Activated CD4-positive, alpha-beta T cell treated with anti-CD3 and anti-CD28 coated beads for 24 hours (primary cell): ENCODE measurements at places on chromosomes 2 and 18.

DNA sequence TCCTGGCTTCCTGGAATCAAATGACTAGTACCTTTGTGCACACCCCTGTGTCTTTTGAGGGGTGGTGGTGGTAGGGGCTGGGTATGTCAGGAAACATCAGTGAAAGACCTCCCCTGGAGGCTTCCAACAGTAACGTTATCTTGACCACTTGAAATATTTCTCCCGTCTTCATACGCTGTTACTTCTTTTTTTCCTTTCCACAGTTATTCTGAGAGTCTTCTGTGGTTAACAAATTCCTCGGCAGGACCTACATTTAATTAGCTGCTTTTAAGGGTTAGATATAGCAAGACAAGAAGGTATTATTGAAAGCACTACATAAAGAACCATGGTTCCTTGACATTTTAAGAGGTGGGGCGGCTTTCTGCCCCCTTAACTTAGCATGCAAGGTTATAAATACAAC lies 34.6 kb downstream of the UGP2 start:
- DNase-seq: no peak

DNA sequence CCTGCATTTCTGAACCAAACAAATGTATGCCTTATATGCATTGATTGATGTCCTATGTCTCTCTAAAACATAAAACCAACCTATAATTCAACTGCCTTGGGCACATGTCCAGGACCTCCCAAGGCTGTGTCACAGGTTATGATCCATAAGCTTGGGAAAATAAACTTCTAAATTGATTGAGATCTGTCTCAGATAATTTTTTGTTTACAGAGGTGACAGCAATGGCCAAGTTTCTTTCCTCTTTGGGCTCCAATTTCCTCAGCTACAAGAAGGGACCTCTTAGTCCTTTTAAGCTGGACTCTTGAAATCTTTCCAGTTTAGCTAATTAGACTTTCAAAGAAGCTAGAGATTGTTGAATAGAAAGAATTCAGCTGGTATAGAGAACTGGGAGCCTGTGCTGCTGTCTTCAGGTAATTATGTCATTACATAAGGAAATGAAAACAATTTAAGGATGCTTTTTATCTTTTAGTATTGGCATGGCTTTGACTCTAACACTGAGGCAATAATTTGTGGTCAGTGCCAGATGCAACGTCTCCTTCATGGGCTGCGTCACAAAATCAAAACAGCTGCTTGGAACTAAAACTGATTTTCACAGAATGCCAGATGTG lies 412.1 kb upstream of the TRIB2 start:
- DNase-seq: no peak

- DNase-seq: no peak
Observed at GRCh38 chr18:6057604-6058003, 162.3 kb upstream of the TMEM200C start.

- DNase-seq: no peak
Observed at GRCh38 chr2:101803128-101803527, 105.6 kb downstream of the MAP4K4 start.

DNA sequence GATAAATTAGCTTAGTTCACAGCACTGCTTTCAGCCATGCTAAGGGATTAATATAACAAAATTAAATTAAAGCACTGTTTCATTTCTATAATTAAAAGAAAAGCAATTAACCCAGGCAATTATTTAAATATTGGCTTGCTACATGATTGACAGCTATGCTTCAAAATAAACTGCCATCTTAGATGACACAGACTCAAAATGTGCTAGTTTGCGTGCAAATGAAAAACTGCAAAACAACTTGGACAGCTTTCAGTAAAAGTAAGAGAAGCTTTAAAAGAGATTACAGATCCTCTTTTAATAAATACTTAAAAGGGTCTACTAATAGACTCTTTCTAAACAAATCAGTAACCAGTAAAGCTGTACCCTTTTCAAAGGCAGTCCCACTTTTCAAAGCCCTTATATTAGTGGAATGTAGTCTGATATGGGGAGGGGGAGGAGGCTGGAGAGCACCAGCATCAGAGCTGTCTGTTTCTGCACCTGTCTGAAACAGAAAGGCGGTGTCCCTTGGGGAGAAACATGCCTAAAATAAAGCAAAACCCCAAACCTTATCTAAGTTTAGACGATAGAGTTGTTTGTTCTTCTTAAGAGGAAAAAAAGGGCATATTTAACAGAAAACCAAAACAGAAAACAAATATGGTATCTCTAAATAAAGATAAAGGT lies 20.8 kb downstream of the EIF2AK3 start:
- DNase-seq: no peak

DNA sequence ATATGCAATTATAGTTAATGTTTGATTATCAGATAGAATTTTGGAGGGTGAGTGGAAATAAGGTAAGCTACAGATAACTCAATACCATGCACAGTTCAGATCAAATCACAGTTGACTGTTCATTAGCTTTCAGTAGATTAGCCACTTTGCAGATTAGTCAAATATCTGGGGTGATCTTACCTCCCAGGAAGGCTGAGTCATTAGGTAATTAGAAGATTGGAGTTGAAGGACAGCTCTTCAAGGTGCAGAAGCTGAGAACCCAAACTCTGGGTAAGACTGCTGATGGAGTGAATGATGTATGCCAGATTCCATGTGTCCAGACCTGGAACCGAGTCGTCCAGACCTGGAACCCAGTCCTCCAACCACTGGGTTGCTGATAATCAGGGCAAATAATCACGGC lies 262.8 kb upstream of the UBE2E3 start:
- no peak for DNase-seq
